ENCODE measurements at places on chromosomes 11 and 22. TPM values are rescaled to one million over a fixed set of nuclear protein-coding genes. Genes with fewer than 3 reads are reported as not detected.
A peak's percentile ranks its signal among the peaks of the same experiment; 100 is the strongest.

Gene LRRC55
- not detected for polyA plus RNA-seq

Gene OR51E1
- not detected for polyA plus RNA-seq

GRCh38 chr11:62556875-62557631, 10.4 kb upstream of the AHNAK start:
- DNase-seq: peak; percentile 81

Gene MOV10L1
- polyA plus RNA-seq: not detected

DNA sequence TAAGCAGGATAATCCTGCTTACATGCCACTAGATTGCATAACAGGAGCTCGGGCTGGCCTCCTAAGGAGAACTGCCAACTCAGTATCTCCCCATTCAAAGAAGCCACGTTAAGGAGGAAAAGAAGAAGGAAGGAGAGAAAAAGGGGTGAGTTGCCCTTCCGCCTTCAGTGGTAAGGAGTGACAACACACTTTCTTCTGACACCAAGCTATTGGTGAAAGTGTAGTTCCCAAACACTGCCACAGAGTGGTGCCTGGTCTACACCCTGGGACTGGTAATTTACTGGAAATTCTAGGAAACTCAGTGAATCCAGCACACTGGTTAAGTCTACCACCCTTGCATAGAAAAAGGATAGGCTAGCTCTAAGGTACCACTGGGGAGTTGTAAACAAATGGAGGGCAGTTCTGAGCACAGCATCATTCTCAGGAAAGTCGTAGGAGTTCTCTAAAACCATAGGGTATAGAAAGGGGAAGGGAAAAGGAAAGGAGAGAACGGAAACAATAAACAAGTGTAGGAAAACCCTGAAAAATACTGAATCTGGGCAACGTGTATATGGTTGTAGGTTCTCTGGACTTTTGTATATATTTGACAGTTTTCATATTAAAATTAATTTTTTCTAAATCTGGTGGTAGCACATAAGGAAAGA, 58.2 kb downstream of the RRAS2 start:
- no peak for DNase-seq

GRCh38 chr11:46099963-46100316, 21.3 kb downstream of the PHF21A start:
- DNase-seq: no peak

DNA sequence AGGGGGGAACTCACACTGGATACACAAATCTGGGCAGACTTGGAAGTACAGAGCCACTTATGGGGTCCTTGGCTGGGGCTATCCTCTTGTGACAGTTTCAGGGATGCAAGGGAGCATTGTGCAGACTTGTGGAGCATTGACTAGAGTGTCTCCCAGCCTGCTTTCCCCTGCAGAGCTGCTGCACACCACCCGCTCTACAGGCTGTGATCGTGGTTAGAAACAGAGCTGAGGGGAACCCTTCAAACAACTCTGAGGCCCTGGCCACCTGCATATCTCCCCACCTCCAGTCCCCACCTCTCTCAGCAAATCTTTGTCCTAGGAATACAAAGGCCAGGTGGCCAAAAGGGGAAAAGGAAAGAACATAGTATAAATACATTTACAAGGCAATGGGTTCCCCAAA, 64.7 kb downstream of the NRXN2 start:
- DNase-seq: no peak

- DNase-seq: peak; percentile 47
Observed at GRCh38 chr22:22818861-22819855, 68.5 kb upstream of the IGLL5 start.

DNA sequence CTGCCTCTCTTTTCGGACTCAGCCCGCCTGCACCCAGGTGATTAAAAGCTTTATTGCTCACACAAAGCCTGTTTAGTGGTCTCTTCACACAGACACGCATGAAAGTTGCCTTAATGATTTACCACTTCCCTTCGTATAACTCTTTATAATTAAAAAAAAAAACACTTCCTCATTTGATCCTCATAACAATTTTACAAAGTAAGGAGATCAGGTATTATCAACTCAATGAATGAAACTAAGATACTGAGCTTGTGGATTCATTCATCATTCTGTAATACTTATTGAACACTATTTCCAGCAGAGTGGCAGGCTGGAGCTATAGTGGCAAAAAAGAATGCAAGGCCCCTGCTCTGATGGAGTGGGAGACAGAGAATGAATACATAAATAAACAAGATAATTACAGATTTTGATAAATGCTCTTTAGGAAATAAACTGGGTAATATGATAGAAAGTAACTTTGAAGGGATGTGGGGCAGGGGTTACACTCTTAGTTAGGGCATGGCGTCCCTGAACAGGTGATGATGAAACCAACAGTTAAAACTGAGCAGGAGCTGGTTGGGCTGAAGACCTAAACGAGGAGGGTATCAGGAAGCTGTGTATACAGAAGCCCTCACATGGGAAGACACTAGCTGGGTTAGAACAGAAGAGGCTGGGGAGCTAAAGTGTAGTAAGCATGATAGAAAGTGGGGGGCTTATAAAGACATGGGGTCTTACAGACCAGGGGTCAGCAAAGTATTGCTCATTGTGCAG, 5.4 kb upstream of the CRTAM start:
- DNase-seq: no peak

GRCh38 chr22:41917903-41918791, 3.3 kb upstream of the SHISA8 start:
- no peak for DNase-seq

Gene TENM4
- not detected for polyA plus RNA-seq

Gene APOL6
- polyA plus RNA-seq: 5.9 TPM

GRCh38 chr11:64492561-64492960, 98.5 kb upstream of the SLC22A12 start:
- DNase-seq: no peak

GRCh38 chr11:125155100-125155444, 9.5 kb upstream of the PKNOX2 start:
- no peak for DNase-seq

DNA sequence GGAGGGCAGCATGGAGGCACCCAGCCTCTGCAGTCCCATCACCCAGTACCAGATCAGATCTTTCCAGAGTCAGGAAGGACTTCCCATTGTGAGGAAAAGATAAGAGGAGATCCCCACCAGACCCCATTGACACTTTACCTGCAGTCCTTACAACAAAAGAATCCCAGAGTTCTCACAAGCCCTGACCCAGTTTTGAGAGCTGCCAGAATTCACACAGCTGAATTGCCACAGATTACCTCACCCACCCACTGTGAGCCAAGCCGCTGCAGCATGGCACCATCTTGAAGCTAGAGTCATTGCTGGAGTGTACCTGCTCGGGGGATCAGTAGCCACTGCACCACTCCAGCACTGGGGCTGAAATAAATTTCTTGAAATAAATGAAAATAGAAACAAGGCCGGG, 91.8 kb upstream of the UBASH3B start:
- DNase-seq: no peak
